Activated CD4-positive, alpha-beta T cell treated with anti-CD3 and anti-CD28 coated beads, Interleukin-2, Interleukin-6, amounts not matched to agents 100 ng/mL and 50 ng/mL, durations not matched to agents 16 hours and 8 hours (primary cell): ENCODE measurements at places on chromosomes 16 and 17.

- DNase-seq = no peak
Measured at GRCh38 chr16:81600275-81600674, 155.7 kb downstream of the CMIP start.

GRCh38 chr16:51854401-51854951 is 692.5 kb downstream of the TOX3 start:
- DNase-seq = no peak

DNA sequence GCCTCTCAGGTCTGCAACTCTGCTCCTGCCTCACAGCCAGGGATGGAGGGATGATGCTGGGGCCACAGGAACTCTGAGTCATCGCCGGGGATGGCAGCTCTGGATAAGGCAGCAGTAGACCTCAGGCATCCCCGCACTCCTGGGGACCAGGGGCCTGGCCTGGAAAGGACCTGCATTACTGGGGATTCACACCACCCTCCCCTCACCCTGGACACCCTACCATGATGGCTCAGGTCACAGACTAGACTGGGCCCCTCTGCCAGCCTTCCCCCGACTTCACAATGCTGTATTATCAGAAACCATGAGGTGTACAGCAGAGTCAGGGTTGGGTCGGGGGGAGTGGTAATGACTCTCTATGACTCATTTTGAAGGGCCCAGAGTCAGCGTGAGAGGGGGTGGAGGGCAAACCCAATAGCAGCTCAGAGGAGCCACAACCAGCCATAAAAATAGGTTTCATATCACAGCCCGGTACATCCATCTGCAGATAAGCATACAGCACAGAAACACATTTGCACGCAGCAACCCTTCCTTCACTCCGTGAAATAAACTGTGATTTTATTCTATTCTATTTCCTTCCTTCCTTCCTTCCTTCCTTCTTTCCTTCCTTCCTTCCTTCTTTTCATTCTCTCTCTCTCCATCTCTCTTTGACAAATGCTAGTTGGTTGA is 28.8 kb downstream of the DYNLRB2 start:
- peak; percentile 94 for DNase-seq

DNA sequence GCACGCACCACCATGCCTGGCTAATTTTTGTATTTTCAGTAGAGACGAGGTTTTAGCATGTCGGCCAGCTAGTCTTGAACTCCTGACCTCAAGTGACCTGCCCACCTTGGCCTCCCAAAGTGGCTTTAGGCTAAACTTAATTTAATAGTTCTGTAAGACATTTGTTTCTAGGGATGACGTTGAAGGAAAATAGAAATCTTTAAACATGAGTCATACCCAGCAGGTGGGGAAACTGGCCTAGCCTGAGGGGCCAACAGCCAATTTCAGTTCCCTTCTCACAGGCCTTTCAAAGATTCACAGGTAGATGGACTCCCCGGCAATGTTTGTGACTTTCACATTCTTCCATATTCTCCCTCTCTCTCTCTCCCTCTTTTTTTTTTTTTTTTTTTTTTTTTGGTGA is 18.1 kb upstream of the ITPRIPL2 start:
- DNase-seq = no peak

- no peak for DNase-seq
Measured at GRCh38 chr16:54245788-54246453, 40.7 kb downstream of the IRX3 start.
